ENCODE measurements at places on chromosomes 7 and 10. TPM values are rescaled to one million over a fixed set of nuclear protein-coding genes. Genes with fewer than 3 reads are reported as not detected.

DNA sequence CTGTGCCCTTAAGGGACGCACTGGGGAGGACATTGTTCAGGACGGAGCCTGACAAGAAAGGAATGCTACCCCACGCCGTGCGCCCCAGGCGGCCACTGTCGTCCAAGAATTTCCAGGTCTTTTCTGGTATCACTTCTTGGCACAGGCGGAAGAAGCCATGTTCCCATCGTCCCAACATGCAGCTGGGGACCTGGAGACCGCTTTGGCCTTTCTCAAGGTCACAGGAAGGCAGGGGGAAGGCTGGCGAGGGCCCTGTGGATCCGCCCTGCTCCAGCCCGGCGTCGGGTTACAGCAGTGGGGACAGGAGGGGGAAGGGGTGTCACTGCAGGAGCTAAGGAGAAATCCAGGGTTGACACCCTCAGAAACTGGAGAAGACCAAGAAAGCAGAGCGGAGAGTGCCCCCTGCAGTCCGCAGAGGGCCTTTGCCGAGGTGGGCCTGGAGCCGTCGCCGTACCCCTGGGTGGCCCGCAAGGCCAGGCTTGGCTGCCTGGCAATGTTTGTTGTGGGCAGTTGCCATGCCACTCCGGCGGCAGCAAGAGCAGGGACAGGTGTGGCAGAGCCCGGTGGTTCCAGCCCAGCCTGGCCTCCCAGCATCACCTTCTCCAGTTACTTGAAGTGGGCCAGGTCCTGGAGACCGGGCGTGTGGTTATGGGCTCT, 104.1 kb downstream of the LHPP start:
- no peak overlapping the region for H3K27ac ChIP-seq
- H3K4me1 ChIP-seq = no peaks in the 10 kb centered on the region
- no peak overlapping the region for H3K4me3 ChIP-seq

DNA sequence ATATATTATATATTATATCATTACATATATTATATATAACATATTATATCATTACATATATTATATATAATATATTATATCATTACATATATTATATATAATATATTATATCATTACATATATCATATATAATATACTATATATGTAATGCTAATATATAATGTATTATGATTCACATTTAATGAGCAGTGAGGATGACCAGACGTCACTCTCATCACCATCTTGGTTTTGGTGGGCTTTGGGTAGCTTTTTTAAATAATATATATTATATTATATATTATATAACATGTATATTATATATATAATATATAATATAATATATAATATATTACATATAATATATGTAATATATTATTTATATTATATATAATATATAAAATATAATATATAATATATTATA, 1189.4 kb upstream of the AUTS2 start:
- H3K4me1 ChIP-seq = no peaks in the 10 kb centered on the region
- H3K27me3 ChIP-seq = no peaks in the 10 kb centered on the region
- no peaks in the 10 kb centered on the region for H3K36me3 ChIP-seq
- DNase-seq = no peak
- H3K4me3 ChIP-seq = no peak overlapping the region
- H3K27ac ChIP-seq = no peak overlapping the region

DNA sequence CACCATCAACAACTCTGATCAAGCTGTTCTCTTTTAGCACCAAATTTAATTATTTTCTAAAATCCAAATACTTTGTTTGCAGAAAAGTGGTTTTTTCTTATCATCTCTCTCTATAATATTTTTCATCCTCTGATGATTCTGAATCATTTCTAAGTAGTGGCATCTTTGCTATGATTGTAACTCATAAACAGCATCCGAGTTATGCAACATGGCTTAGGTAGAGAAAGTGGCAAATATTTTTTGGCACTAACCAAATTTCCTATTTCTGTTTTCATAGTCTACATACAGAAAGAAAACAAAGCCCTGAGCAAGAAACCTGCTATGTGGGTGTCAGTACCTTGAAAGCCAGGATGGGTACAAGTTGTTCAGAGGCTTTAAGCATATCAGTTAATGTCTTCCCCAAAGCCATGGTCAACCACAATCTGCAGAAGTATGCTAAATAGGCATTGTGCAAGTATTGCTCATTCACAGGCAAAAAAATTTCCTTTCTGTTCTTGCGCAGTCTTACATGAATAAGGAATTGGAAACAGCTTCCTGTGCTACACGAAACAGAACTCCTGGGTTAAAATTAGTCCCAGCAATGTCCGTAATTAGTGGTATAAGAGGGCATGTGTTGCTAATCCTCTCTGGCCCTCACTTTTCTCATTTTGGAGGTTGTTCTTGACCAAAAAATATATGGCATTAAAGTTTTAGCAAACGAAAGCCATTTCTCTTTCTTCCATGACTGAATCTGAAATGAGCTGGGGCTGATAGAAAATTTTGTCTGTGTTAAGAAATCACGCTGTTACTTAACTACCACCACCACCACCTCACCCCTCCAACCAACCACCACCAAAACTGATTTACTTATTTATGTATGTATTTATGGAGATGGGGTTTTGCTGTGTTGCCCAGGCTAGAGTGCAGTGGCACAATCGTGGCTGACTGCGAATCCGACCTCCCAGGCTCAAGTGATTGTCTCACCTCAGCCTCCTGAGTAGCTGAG, 325.6 kb upstream of the MAGI2 start:
- H3K4me3 ChIP-seq = no peak overlapping the region
- H3K36me3 ChIP-seq = no peaks in the 10 kb centered on the region
- H3K4me1 ChIP-seq = no peaks in the 10 kb centered on the region
- no peaks in the 10 kb centered on the region for H3K27me3 ChIP-seq
- no peak for DNase-seq
- no peak overlapping the region for H3K27ac ChIP-seq

Gene SLC26A5
- total RNA-seq = not detected

- H3K27me3 ChIP-seq = no peaks in the 10 kb centered on the region
- no peak overlapping the region for H3K27ac ChIP-seq
- H3K4me3 ChIP-seq = no peak overlapping the region
- H3K36me3 ChIP-seq = no peaks in the 10 kb centered on the region
- no peak for DNase-seq
Observed at GRCh38 chr7:18577096-18577771, 81.7 kb downstream of the HDAC9 start.

Gene NAT16
- total RNA-seq = not detected

- no peak for DNase-seq
- no peak overlapping the region for H3K4me3 ChIP-seq
- H3K36me3 ChIP-seq = no peaks in the 10 kb centered on the region
- H3K27me3 ChIP-seq = no peaks in the 10 kb centered on the region
Observed at GRCh38 chr10:60375293-60376004, 14.2 kb downstream of the ANK3 start.

Gene MYO1G
- 595 TPM for total RNA-seq

- DNase-seq = no peak
- H3K27ac ChIP-seq = no peak overlapping the region
- H3K36me3 ChIP-seq = peaks cover 16% of the 10 kb centered on the region
Observed at GRCh38 chr10:37855636-37856035, 1.8 kb downstream of the ZNF248 start.

DNA sequence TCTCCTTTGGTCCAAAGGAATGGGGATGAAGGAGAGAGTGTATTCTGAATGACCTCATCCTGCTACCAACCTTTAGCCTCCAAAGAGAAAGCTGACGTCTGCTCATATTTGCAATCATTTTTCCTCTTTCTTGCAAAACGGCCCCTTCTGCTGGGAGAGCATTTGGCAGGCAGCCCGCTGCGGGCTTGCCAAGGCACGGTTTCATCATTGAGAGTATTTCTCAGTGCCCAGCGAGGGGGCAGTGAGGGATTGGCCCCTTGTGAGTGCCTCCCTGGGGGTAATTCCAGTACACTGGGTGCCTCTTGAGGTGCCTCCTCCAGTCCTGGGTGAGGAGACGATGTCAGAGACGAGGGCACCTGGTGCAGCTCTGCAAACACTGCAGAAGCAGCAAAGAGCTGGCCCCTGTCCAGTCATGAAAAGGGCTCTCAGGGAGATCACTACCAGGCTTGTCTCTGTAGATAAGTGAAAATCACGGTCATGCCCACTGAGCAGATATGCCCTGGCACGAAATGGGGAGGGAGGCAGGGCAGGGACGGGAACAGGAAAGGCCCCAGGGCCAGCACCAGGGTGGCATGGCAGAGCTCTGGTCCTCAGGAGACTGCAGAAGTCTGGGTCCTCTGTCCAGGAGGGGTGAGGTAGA, 48.7 kb upstream of the SHH start:
- DNase-seq = no peak
- no peak overlapping the region for H3K4me3 ChIP-seq
- H3K27ac ChIP-seq = no peak overlapping the region
- H3K36me3 ChIP-seq = no peaks in the 10 kb centered on the region

- peaks cover 9% of the 10 kb centered on the region for H3K36me3 ChIP-seq
- peak overlapping the region; percentile 92 for H3K4me3 ChIP-seq
- peak overlapping the region; percentile 87 for H3K27ac ChIP-seq
- peaks cover 81% of the 10 kb centered on the region for H3K4me1 ChIP-seq
- DNase-seq = no peak
Observed at GRCh38 chr10:104334561-104334960, 3.7 kb downstream of the ITPRIP start.

- H3K27ac ChIP-seq = no peak overlapping the region
- H3K27me3 ChIP-seq = no peaks in the 10 kb centered on the region
- no peak overlapping the region for H3K4me3 ChIP-seq
- no peaks in the 10 kb centered on the region for H3K4me1 ChIP-seq
- no peaks in the 10 kb centered on the region for H3K36me3 ChIP-seq
Observed at GRCh38 chr7:131819891-131820290, 263.5 kb upstream of the PODXL start.

- H3K27me3 ChIP-seq = no peaks in the 10 kb centered on the region
- peaks cover 29% of the 10 kb centered on the region for H3K4me1 ChIP-seq
- no peak overlapping the region for H3K27ac ChIP-seq
- DNase-seq = no peak
Observed at GRCh38 chr10:88982366-88982765, 8.2 kb upstream of the FAS start.

DNA sequence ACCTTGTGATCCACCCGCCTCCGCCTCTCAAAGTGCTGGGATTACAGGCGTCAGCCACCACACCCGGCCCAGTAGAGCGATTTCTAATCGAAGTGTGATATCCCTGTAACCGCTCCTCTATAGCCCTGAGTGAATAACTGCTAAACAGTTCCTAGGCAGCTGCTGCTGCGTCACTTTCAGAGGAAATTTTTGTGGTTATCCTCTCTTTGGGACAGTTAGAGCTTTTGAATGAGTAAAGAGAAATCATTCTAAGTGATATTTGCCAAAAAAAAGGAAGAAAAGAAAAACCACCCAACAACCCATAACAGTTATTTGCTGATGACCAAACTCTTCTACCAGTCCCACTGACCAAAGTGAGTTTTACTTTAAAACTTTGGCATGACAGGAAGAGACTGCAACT, 59.9 kb downstream of the MKX start:
- H3K4me3 ChIP-seq = no peak overlapping the region
- no peaks in the 10 kb centered on the region for H3K36me3 ChIP-seq

GRCh38 chr10:99470327-99470726, 39.9 kb upstream of the GOT1 start:
- H3K27ac ChIP-seq = no peak overlapping the region
- H3K36me3 ChIP-seq = no peaks in the 10 kb centered on the region
- no peak overlapping the region for H3K4me3 ChIP-seq
- DNase-seq = no peak

DNA sequence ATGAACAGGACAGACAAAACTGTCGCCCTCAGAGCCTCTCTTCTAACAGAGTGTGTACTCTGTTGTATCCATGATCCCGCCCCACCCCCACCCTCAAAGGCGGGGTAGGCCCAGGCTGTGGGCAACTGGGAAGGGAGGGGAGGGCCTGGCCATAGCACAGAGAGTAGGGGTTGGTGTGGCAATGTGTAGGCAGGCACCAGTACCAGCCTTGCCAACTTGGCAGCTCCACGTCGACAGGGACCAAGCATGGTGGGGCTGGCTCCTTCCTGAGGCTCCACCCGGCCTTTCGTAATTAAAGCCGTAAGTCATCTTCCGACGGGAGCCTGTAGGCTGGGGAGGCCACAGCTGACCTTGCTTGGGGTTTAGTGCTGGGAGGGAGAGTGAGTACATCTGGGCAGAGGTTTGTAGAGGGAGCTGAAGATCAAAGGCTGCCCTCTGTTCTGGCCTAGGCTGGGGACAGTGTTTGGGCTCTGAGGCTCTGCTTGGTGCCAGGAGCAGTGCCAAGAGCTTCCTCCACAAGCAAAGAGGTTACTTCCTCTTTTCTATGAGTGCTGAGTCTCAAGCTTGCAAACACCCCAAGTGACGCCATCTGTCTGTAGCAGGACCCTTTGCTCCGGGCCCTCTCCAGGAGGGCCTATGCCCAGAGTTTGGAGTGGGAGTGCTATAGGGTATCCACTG, 121.6 kb downstream of the C10orf105 start:
- H3K27me3 ChIP-seq = no peaks in the 10 kb centered on the region
- no peak for DNase-seq
- no peaks in the 10 kb centered on the region for H3K36me3 ChIP-seq
- no peak overlapping the region for H3K4me3 ChIP-seq
- H3K4me1 ChIP-seq = peaks cover 15% of the 10 kb centered on the region

Gene TSC22D4
- 113 TPM for total RNA-seq

GRCh38 chr7:38049679-38050078, 128.4 kb upstream of the STARD3NL start:
- H3K36me3 ChIP-seq = no peaks in the 10 kb centered on the region
- H3K27ac ChIP-seq = no peak overlapping the region
- no peaks in the 10 kb centered on the region for H3K4me1 ChIP-seq
- no peak overlapping the region for H3K4me3 ChIP-seq
- peaks cover 8% of the 10 kb centered on the region for H3K27me3 ChIP-seq

Gene FKBP6
- total RNA-seq = not detected

Gene CCT6A
- 131 TPM for total RNA-seq

DNA sequence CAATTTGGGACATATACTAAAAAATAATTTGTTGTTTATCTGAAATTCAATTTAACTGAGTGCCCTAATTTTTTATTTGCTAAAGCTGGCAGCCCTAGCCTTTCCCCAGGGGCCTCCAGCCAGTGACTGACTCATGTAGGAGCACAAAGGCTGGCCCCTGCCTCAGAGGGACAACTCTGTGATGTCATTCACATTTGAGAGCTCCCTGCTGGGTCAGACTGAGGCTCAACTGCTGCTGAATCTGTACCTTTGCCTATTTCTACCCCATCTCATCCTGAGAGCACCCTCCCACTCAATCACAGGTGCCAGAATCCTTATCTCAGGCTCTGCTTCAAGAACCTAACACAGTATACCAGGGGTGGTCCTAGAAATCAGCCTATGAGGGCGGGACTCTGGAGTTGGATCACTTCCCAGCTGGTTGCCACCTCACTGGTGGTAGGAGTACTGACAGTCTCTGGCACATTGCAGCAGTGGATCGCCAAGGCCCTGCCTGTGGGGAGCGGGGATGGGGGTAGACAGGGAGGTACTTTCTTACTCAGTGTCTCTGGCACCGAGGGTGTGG, 11.6 kb downstream of the GCK start:
- H3K27me3 ChIP-seq = peaks cover 10% of the 10 kb centered on the region
- no peak overlapping the region for H3K27ac ChIP-seq
- H3K4me3 ChIP-seq = no peak overlapping the region
- H3K36me3 ChIP-seq = no peaks in the 10 kb centered on the region

GRCh38 chr7:55964261-55965099, at the start of gene NIPSNAP2:
Gene NIPSNAP2 (plus strand): TSS chr7:55964585. CDS start chr7:55964610, 25 bp downstream.
- DNase-seq = peak; percentile 71
- no peaks in the 10 kb centered on the region for H3K27me3 ChIP-seq
- peaks cover 18% of the 10 kb centered on the region for H3K4me1 ChIP-seq
- H3K27ac ChIP-seq = peak within 1 kb of the TSS; percentile 93
- no peaks in the 10 kb centered on the region for H3K36me3 ChIP-seq
